NCI-H1105 (cell line): ENCODE measurements at places on chromosomes 1 and 21.

DNA sequence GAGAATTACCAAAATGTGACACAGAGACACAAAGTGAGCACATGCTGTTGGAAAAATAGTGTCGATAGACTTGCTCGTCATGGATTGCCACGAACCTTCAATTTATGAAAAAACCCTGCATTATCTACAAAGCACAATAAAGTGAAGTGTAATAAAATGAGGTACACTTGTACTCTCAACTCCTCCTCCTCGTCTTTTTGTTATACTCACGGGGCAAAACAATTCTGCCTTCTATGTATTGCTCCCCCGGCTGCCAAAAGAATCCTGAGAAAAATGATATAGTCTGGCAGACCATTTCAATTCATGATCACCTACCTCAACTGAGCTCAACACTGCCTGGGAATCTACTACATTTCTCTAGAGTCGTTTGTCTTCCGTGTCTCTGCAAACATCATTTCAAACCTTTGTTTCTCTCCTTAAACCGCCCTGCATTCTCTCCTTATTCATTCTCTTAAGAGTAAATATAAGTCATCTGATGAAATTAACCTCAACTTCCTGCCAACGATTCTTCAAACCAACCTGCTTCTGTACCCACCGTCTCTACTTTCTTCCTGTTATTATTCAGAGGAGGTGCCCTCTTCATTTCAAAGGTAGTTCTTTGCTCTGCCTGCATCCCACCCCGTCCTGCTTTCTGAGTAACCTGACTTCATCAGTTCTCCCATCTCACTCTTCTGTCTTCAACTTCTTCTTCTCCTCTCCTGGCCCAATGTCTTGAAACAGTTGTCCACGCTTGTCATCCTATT is 12.9 kb upstream of the IL19 start:
- no peak for DNase-seq

DNA sequence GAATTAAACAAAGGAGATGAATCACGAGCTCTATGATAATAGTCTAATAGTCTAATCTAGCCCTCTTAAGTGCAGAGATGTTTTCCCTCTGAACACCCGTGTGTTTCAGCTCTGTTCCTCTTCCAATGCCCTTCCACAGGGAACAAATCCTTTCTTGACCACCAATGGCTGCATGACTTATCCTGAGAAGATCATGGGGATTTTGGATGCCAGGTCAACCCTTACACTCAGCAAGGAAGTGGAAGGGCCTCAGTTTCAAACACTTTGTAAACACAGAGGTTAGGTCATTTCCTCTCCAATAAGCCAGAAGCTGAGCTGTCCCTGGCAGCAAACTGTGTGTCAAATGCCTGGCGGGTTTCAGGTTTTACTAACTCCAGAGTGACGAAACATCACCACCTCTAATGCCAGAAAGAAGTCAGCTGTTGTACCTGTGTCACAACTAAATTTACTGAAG is 200.0 kb downstream of the GABPA start:
- DNase-seq = no peak

DNA sequence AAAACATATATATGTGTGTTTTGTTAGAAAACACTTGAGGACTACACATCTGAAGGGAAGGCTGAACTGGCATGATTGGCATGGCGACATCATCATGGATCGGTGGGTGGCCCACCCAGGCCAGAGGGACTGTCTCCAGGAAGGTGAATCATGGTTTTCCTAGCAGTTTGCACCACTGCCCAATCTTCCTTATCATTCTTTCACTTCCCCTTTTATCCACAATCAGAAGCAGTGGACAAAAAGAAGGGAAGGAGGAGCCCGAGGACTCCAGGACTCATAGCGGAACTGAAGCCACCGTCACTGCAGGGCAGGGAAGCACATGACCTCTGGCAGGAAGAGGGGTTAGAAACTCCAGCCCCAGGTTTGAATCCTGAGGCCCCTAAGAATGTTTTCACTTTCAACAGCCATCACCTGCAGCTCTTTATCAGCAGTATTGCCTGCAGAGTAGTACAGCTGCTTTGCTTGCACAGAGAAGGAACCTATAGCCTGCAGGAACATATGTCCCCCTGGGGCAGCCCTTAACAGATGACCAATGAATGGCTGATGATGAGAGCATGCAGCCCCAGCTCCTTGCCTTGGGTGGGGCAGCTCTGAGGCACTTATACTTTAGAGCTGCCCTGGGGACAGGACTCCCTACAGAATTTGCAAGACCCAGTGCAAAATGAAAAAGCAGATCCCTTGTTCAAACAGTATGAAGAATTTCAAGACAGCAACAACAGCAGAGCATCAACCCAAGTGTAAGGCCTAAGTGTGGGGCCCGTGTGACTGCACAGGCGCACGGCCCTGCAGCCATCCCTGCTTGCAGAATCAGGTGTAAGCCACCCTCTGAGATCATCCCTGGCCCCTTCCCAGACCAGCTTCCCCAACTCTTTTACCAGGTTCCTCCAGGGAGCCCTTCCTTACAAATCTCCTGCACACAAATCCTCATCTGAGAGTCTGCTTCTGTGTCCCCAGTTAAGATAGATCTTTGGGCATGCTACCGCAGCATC is 241.8 kb upstream of the IRF2BP2 start:
- DNase-seq = no peak

GRCh38 chr1:40635763-40636500 is 29.6 kb downstream of the RIMS3 start:
- DNase-seq = no peak

DNA sequence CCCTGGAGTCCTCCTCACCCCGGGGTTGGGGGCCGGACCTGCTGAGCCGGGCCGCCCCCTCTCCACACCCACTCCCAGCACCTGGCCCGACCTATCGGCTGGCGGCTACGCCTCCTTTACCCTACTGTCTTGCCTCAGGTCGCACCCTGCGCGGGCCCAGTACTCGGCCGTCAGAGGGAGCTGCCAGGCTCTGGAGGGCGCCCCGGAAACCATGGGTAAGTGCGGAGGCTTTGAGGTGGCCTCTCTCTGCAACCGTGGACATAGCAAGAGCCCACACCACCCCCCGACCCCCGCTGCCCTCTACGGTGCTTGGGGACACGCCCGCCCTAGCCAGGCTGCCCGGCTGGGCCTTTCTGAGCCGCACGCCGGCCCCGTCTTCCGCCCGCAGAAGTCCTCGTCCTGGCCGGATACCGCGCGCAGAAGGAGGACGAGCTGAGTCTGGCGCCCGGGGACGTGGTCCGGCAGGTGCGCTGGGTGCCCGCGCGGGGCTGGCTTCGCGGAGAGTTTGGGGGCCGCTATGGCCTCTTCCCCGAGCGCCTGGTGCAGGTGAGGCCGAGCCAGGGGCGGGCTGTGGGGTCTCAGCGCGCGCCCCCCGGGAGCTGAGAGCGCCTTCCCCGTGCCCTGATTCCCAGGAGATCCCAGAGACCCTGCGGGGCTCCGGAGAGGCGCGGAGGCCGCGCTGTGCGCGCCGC is at the start of gene SH3D21:
Gene SH3D21, plus strand, starts transcription at position 159 of the 692 bp plus-strand sequence. Its CDS starts 53 bp downstream, at position 212.
- peak; percentile 69 for DNase-seq

- DNase-seq = no peak
Observed at GRCh38 chr1:6392809-6393399, 663 bp downstream of the ACOT7 start.

DNA sequence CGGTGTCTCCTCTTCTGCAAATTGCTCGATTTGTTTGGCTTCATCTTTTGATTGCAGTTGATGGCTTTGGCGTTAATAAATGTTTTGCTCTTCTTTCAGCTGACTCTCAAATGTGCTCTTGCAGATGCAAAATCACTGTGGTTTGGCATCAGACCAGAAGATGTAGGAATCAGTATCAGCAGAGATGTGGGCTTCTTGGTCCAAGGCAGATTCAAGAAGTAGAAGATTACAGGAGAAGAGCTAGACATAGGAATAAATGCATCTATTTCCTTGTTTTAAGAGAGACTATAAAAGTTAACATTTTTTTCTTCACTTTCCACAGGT is 59.8 kb upstream of the BACH1 start:
- no peak for DNase-seq

DNA sequence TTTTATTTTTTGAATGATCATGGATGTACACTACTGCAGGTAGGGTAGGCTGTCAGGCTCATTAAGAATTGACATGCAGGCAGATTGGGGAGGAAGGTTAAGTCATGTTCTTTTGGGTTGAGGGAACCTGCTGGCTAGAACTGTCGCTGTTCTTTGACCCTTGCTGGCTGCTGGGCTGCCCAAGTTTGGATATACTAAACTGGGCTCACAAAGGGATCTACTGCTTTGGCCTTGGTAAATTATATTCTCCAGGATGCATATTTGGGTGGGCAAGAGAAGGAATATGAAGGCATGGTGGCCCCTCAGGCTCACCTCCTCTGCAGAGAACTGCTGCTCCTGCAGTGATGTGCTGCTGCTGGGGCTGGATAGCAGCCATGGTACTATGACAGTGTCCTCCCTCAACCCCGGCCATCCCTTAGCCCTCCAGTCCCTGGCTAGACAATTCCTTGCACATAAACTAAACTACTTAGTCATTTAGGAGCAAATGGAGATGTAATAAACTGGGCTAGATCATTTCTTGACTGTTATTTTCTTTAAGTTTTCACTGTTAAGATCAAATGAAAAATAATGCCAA is 6.1 kb downstream of the ATP1A1 start:
- DNase-seq = no peak

- DNase-seq = no peak
Observed at GRCh38 chr1:151352021-151352718, 5.1 kb upstream of the RFX5 start.

DNA sequence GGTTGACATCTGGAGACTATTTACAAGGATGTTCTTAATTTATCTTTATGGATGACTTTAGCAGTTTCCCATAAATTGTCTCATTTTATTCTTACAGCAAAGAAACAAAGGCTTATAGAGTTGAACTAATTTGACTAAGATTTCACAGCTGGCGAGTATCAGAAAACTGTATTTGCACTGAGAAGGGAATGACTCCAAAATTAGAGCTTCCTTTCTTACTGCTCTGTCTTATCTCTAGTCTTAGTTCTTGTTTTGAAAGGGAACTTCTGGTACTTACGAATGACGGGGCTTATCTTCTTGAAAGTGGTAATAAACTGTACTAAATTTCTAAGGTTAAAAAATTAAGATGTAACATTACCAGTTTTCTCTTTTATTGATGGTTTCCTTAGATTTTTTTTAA is 13.6 kb downstream of the CNST start:
- no peak for DNase-seq

GRCh38 chr1:16625497-16626408 is 12.4 kb upstream of the NBPF1 start:
- no peak for DNase-seq

DNA sequence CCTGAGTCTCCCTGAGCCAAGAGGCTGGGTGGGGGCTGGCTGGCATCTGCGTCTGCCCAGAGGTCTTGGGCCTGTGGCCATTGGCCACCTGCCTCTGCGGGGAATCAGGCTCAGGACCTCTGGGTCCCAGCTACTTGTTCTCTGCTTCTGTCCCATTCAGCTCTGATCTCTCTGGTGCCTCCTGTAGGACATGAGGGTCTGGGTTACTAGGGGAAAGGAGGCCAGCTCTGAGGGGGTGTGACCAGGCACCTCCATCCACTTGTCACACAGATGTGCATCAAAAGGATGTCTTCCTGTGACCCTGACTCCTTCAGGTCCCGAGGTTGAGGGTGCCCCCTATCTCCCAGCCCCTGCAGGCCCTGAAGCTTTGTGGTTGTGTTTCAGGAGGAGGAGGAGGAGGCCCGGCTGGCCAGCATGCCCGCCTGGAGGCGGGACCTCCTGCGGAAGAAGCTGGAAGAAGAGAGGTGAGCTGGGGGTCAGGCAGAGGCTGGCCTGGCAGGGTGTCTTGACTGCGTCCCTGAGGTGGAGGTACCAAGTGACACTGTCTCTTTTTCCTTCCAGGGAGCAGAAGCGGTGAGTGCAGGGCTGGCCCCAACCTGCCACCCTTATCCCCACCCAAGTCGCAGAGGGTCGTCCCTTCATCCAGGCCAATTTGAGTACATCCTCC is 9.0 kb downstream of the TNFRSF25 start:
- DNase-seq = no peak

DNA sequence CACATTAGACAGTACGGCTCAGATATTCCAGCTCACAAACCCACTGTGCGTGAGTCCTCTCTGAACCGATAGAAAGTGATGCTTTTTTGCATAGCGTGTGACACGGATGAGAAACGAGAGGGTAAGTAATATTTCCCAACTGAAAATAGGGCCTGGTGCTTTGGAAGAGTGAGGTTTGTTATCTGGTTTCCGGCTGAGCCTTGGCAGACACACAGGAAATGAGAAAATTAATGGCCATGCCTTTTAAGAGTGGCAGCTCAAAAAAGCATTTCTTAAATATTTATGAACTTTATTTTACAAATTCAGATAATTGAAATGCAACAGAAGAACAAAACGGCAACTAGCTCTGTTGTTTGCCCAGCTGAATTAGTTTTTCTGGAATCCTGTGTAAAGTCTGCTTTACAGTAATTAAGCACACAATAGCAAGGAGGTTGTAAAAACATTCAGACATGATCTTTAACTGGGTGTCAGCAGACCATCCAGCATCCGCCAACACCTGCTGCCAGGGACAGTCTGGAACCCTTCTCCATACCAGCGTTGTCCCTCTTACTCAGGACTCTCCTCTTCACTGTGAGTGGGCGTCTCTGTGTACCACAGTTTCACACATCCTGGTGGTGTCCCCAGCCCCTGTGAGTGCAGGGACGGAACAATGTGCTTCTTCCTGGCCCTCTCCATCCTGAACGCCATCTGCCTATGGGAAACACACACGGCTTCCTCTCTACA is 155.4 kb downstream of the PGBD5 start:
- DNase-seq = peak; percentile 48

GRCh38 chr1:28508435-28508754 is 2.6 kb downstream of the RCC1 start:
- DNase-seq = no peak
